Hypothalamus (tissue), 51 donors: ENCODE measurements at places on chromosomes 6 and 20.

GRCh38 chr6:15147827-15148226, 98.0 kb upstream of the JARID2 start:
- DNase-seq: no peak

GRCh38 chr6:132414761-132415160, 13.5 kb upstream of the MOXD1 start:
- no peak for DNase-seq

GRCh38 chr6:119757467-119757866, 407.9 kb upstream of the MAN1A1 start:
- no peak for DNase-seq

- DNase-seq: no peak
Observed at GRCh38 chr6:15452182-15452941, 206.5 kb downstream of the JARID2 start.

DNA sequence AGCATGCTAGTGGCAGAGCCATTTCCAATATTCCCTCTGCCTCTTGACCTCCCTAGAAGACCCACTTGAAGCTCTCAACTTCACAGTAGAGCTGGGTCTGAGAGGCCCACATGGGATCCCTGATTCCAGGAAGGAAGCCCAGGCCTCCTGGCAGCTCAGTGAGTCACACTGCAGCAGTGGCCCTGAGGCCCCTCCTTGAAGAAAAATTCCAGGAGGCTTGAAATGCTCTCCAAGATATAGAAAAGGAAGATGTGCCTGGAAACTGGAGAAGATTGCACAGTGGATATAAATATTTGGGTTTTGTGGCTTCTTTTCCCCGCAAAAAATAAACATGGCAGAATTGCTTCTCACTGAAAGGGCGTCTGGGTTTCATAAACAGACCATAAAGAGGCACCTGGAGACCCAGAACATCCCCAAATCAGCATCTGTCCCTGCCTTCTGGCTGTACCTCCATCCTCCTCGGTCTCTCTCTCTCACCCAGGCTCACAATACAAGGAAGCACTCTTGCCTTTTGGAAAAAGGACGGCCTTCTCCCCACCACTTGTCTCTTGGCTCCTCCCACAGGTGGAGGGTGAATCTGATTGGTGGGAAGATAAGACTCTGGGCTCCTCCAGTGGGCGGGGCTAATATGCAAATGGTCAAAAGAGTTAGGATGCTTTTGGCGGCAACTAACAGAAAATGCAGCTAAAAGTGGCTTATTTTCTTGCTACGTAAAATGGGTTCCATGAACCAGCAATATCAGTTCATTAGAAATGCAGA, 200.0 kb upstream of the SULF2 start:
- no peak for DNase-seq

GRCh38 chr6:22473991-22474682, 95.2 kb upstream of the HDGFL1 start:
- no peak for DNase-seq

- no peak for DNase-seq
Observed at GRCh38 chr6:56642366-56643261, at the start of gene DST. DST (minus strand) TSS chr6:56642889.

DNA sequence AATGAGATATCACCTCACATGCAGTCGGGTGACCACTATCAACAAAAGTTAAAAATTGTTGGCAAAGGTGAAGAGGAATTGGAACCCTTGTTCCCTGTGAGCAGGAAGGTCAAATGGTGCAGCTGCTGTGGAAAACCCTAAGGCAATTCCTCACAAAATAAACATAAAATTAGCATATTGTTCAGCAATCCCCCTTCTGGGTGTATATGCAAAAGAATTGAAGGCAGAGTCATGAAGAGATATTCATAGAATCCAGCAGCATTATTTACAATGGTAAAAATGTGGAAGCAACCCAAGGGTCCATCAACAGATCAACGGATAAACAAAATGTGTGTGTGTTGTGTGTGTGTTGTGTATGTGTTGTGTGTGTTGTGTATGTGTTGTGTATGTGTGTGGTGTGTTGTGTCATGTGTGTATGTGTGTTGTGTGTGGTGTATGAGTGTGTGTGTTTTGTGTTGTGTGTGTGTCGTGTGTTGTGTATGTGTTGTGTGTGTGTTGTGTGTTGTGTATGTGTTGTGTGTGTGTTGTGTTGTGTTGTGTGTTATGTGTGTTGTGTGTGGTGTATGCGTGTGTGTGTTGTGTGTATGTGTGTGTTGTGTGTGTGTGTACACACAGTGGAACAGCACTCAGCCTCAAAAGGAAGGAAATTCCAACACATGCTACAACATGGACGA, 245.1 kb downstream of the ERMARD start:
- DNase-seq: no peak

GRCh38 chr6:42704251-42704936, 18.0 kb downstream of the PRPH2 start:
- DNase-seq: no peak

- DNase-seq: no peak
Observed at GRCh38 chr20:63977739-63978276, 1.6 kb downstream of the SAMD10 start.

GRCh38 chr6:72182337-72183246, 296.2 kb downstream of the RIMS1 start:
- DNase-seq: no peak
